ENCODE measurements at places on chromosomes 5 and 9.

GRCh38 chr5:152462021-152462721 lies 57.1 kb upstream of the NMUR2 start:
- no peak for DNase-seq

DNA sequence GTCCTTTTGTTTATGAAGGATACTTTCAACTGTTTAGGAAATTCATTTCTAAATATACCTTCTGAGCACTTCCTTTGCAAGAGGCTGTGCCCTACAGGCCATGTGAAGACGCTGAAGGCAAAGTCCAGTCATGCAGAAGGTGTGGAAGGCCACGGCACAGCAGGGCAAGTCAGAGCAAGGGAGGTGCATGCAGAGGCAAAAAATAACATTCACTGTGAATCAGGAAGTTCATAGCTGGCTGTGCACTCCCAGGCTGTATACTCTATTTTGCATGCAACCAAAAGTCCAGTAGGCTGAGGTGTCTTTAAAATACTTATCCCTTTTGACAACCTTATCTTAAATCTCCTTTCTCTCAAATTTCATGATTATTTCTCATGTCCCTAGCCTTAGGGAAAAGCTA lies 50.3 kb downstream of the GNAQ start:
- DNase-seq, result no peak

GRCh38 chr5:87722286-87722685 lies 309.6 kb upstream of the CCNH start:
- no peak for DNase-seq

DNA sequence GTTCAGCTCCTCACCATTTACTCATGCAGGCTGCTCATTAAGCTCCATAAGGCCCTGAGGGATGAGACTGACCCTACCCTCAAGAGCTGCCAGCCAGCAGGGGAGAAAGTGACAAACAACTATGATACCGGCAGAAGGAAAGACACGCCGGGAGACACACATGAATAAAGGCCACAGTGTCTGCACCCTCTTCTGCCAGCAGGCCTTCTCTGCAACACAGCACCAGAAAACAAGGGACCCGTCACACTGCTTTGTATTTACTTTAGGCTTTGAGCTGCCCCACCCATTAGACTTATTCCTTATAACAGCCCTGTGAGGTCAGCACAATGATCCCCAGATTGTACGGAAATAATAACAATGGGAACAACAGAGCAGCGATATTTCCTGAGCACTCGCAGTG lies 7.2 kb downstream of the GABBR2 start:
- no peak for DNase-seq

GRCh38 chr5:119290161-119290569 lies 65.7 kb upstream of the TNFAIP8 start:
- DNase-seq, result peak; percentile 83

DNA sequence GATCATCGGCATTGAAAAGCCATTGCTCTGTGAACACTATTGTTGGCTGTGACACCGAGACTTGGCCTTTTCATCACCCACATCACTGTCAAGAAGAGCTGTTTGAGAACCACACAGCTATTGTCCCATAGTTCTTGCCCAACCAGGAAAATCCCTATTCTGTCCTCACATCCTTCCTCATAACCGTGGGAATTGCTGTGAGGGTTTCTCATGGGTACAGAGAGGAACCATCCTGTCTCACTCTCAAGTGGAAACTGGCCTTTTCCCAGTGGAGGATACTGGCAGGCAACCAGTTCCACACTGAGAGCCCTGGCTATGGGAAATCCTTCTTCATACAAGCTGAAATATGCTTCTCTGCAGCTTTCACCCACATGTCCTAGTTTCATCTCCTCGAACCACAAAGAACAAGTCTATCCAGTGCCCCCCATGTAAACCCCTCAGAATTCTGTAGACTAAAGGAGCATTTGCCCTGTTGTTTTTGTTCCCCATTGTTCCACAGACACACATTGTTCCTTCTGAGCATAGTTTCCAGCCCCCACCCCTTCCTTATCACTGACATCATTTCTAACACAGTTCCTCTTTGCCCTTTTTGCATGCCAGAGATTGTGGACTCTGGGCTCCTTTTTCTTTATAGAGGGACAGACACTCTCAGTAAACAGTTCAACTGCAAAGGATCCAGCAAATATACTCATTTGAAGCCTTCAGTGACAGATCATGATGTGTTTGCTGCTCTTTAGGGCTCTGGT lies 57.8 kb upstream of the C5orf46 start:
- peak; percentile 22 for DNase-seq

DNA sequence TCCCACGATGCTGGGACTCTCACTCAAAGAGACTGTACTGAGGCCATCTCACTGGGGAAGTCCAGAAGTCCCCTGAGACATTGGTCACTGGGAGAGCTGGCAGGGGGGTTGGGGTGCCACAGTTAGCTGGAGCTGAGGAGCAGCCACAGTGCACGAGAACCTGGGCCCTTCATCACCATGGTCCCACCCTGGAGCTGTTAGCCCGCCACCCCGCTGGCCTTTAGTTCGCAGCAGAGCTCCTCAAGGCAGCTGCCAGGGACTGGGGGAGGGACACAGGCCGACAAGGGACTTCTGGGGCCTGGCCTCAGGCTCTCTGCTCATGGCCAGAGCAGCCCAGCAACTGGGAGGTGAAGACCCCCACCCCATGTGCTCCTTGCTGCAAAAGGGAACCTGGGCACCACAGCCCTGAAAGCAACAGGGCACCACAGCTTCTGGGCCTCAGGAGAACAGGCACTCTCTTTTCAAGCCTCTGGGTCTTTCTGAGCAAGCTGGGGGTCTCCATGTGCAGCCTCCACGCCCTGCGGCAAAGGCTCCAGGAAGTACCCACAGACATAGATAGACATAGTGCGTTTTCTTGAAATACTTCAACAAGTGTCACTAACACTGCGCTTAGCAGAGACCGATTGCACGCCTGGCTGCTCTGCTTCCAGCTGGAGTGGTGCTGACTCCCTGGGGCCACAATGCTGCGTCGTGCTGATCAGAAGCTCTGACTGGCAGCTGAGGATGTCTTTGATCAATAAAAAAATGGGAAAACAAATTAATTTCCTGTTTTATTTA lies 46.0 kb downstream of the VAV2 start:
- DNase-seq, result no peak

DNA sequence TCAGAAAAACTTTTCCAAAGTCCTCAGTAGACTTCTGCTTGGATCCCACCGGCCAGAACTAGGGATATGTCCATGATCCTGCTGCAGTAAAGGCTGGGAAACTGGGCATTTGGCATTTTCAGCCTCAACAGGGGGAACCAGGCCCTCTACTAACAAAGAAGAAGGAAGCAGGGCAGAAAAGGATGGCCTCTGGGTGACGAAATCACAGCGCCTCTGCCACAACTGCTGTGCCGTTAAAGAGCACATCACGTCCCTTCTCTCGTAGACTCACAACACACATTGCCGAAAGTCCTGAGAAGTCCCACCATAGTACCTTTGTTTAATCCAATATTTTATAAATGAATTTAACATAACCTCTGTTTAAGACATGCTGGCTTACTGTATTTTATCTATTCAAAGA lies 10.4 kb upstream of the AFAP1L1 start:
- no peak for DNase-seq

GRCh38 chr5:94748212-94748611 lies 129.7 kb downstream of the SLF1 start:
- DNase-seq, result peak; percentile 42

- DNase-seq, result no peak
Observed at GRCh38 chr9:111870774-111871498, 25.7 kb upstream of the UGCG start.

- DNase-seq, result peak; percentile 29
Observed at GRCh38 chr5:71475788-71476384, 20.4 kb downstream of the BDP1 start.

DNA sequence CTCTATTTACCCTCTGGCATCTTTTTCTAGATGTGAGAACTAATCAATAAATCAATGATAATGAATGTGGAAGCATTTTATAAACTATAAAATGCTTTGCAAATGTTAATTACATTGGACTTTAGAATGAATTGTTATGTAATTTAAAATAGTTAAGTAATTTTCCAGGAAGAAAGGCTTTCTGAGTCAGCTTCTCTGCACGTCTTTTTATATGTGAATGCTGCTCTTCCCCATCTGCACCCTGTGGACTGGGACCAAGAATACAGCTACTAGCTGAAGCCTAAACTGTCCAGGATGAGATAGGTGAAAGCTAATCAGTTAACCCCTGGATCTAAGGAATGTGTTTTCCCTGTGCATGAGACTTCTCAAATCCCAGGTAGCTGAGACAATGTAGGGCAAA lies 292.9 kb downstream of the NR3C1 start:
- no peak for DNase-seq

DNA sequence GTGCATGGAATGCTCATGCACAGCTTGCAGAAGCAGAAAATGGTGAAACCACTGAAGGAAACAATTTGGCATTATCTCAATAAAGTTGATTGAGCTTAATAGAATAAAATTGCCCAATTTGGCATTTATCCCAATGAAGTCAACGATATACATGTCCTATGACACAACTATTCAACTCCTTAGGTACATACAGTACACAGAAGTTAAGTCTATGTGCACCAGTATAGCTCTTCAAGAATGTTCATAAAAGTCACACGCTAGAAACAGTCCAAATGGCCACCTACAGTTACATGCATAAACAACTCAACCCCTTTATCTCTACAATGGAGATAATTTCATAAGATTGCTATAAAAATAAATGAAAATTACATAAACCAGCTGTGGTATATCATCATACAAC lies 184.5 kb downstream of the DENND1A start:
- no peak for DNase-seq

- DNase-seq, result peak; percentile 72
Observed at GRCh38 chr5:61182449-61182848, 20.2 kb upstream of the SMIM15 start.

- no peak for DNase-seq
Observed at GRCh38 chr9:92488681-92489550, 6.6 kb upstream of the ASPN start.

GRCh38 chr5:163993126-163993525 lies 487.7 kb downstream of the MAT2B start:
- DNase-seq, result no peak

DNA sequence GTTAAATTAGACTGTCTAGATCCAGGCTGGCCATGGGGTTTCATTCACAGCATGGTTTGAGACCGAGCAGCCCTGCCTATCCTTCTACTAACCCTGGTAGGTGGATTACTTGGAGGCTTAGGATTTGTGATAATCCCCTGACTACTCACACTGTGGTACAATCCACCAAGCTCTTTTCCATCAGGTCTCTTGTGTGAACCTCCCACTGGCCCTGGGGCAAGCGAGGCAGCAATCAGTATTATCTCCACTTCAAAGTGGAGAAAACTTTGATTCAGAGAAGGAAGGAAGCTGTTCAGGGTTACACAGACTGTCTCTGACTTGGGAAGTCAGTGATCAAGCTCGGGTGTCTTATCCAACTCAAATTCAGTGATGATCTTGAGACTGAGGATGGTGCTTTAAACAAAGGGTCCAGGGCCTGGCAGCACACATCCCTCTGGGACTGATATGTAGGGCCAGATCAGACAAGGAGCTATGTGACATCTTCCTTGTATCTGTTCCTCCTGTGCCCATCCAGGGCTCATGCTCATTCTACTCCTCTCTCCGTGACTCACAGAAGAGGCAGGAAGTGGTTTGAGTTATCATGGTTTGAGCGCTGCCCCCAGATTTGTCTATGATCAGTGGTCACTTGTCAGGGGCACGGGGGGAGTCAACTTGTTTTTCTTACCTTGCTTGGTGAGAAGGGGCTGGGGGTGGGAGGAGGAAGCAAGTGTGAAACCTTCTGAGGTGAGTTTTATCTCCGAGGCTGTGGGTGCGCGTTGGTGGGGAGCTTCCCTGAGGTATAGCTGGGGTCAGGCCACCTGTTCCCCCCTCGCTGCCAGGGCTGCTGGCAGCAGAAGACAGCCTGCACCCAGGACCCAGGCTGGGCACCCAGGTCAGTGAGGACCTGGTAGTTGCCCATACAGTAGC lies 48.6 kb downstream of the RGS3 start:
- DNase-seq, result peak; percentile 54

DNA sequence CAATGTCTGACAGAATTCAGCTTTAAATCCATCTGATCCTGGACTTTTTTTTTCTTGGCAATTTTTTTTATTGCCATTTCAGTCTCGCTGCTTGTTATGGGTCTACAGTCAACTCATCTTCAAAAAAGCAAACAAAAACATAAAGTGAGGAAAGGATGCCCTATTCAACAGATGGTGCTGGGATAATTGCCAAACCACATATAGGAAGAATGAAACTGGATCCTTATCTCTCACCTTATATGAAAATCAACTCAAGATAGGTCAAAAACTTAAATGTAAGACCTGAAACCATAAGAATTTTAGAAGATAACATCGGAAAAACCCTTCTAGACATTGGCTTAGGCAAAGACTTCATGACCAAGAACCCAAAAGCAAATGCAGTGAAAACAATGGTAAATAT lies 389.1 kb upstream of the ST8SIA4 start:
- DNase-seq, result no peak

GRCh38 chr9:87711857-87712800 lies 13.8 kb upstream of the CTSL start:
- DNase-seq, result no peak

DNA sequence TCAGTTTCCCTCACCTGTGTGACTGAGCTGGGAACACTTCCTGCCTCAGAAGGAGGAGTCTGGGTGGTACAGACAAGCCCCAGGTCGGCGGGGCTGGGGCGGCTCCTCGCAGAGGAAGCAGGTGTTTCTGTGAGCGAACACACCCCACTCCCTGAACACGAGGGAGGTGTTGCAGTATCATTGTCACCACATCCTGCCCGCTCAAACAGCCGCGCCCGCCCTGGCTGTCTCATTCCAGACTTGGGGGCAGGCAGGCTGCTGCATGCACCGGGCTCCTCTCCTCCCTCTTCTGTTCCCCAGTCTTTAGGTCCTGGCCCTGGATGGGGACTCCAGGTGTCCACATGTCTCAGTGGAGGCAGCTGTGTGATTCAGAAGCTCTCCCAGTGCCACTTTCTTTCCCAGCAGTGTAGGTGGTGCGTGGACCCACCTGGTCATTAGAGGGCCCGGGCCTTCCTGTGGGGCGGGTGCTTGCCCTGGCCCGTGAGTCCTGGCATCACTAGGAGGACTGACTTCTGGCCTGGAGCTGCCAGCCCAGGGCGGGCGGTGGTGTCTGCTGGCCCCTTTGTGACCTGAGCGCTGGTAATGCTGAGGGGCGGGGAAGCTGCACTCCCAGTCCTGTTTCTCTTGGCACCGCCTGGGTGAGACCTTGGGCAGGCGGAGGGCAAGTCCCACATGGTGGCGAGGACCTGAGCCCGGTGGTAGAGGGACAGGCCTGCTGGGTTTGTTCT lies 18.3 kb upstream of the PHYHD1 start:
- peak; percentile 71 for DNase-seq

Measured in common myeloid progenitor, CD34-positive (primary cell).